ENCODE measurements at places on chromosomes 5 and 9. TPM values are rescaled to one million over a fixed set of nuclear protein-coding genes. Genes with fewer than 3 reads are reported as not detected.

STPG3 gene
- total RNA-seq: not detected

PHAX gene
- total RNA-seq: 43.0 TPM

KCNMB1 gene
- not detected for total RNA-seq

ZNF462 gene
- 14.2 TPM for total RNA-seq

FRMD3 gene
- total RNA-seq: 0.36 TPM

PCDH12 gene
- total RNA-seq: not detected

STXBP1 gene
- 12.4 TPM for total RNA-seq

CETN3 gene
- 33.9 TPM for total RNA-seq

Measured in RPMI7951 (cell line).